ENCODE measurements at places on chromosomes 5 and 9. TPM values are rescaled to one million over a fixed set of nuclear protein-coding genes. Genes with fewer than 3 reads are reported as not detected.

The AMBP gene
- 9.8 TPM for total RNA-seq

The ORM2 gene
- total RNA-seq = not detected

The CDKN2A gene
- total RNA-seq = not detected

The SPAG8 gene
- total RNA-seq = 0.27 TPM

The NUTM2G gene
- not detected for total RNA-seq

The LRRC26 gene
- 1.3 TPM for total RNA-seq

The LTC4S gene
- total RNA-seq = not detected

The SLC6A7 gene
- not detected for total RNA-seq

The ROR2 gene
- 2.9 TPM for total RNA-seq

The LCN9 gene
- total RNA-seq = not detected

The RNF20 gene
- 24.3 TPM for total RNA-seq

The INSL4 gene
- 15.8 TPM for total RNA-seq

The IFNA21 gene
- total RNA-seq = not detected

The CREB3 gene
- total RNA-seq = 58.7 TPM

The SNCAIP gene
- total RNA-seq = 0.05 TPM

The FBXO10 gene
- total RNA-seq = 7.8 TPM

The GCNT4 gene
- total RNA-seq = 0.47 TPM

The C9orf50 gene
- total RNA-seq = not detected

The PCAT7 gene
- 0.71 TPM for total RNA-seq

The LURAP1L gene
- 11.6 TPM for total RNA-seq

The PDE6A gene
- total RNA-seq = 0.08 TPM

The TMEM252 gene
- total RNA-seq = not detected

The ADAMTS13 gene
- total RNA-seq = 0.36 TPM

The FOXD4 gene
- total RNA-seq = 0.37 TPM

The PLEKHG4B gene
- total RNA-seq = 0.78 TPM

The ANKRD31 gene
- total RNA-seq = 0.12 TPM

The NIPAL4 gene
- total RNA-seq = 9.9 TPM

The FBP2 gene
- not detected for total RNA-seq

The NPR2 gene
- 6.7 TPM for total RNA-seq

The GMCL2 gene
- not detected for total RNA-seq

The TTC16 gene
- total RNA-seq = 0.02 TPM

The PRRT1B gene
- total RNA-seq = 0.80 TPM

The PALM2AKAP2 gene
- 0.55 TPM for total RNA-seq

The IFNA17 gene
- total RNA-seq = not detected

The OR1L4 gene
- not detected for total RNA-seq

The ANKRD33B gene
- 11.0 TPM for total RNA-seq

The FAM200C gene
- total RNA-seq = 2.5 TPM

The PCDHB2 gene
- 4.1 TPM for total RNA-seq

The KLF4 gene
- total RNA-seq = 13.3 TPM

The PHYHD1 gene
- total RNA-seq = not detected

The GNPDA1 gene
- 76.3 TPM for total RNA-seq

The CDX1 gene
- not detected for total RNA-seq
